Left ventricle myocardium superior (tissue), 1 donor: ENCODE measurements at places on chromosomes 7 and 10. TPM values are rescaled to one million over a fixed set of nuclear protein-coding genes. Genes with fewer than 3 reads are reported as not detected.

GRCh38 chr7:122748195-122748594 is 45.5 kb upstream of the RNF148 start:
- DNase-seq, result no peak

PAPOLB gene
- 0.05 TPM for total RNA-seq

GRCh38 chr7:134706468-134706867 is 59.8 kb downstream of the BPGM start:
- no peak for DNase-seq

MKRN1 gene
- total RNA-seq, result 118 TPM

ZNF853 gene
- 11.1 TPM for total RNA-seq

GRCh38 chr7:101169838-101170551 is 4.6 kb upstream of the VGF start:
- DNase-seq, result peak; percentile 79

DNA sequence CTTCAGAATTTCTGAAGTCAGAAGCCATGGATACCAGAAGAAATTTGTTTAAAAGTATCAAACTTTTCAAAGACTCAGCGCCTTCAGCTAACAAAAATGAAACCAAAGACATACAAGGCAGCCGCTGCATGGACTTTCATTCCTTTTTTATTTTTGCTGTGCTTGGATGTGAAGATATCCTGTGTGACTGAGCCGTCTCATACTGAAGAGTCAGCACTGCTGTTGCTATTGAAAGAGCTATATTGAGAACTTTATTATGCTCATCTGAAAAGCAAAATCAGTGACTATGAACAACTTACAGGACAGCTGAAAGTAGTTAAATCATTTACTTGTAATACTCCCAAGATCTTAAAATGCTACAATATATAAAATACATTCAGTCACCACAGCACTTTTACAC is 809.2 kb downstream of the NXPH1 start:
- no peak for DNase-seq

FZD8 gene
- 8.2 TPM for total RNA-seq

GRCh38 chr7:116840256-116840655 is 22.1 kb upstream of the CAPZA2 start:
- DNase-seq, result no peak

GRCh38 chr7:36652431-36652830 is 71.9 kb downstream of the AOAH start:
- no peak for DNase-seq

DNA sequence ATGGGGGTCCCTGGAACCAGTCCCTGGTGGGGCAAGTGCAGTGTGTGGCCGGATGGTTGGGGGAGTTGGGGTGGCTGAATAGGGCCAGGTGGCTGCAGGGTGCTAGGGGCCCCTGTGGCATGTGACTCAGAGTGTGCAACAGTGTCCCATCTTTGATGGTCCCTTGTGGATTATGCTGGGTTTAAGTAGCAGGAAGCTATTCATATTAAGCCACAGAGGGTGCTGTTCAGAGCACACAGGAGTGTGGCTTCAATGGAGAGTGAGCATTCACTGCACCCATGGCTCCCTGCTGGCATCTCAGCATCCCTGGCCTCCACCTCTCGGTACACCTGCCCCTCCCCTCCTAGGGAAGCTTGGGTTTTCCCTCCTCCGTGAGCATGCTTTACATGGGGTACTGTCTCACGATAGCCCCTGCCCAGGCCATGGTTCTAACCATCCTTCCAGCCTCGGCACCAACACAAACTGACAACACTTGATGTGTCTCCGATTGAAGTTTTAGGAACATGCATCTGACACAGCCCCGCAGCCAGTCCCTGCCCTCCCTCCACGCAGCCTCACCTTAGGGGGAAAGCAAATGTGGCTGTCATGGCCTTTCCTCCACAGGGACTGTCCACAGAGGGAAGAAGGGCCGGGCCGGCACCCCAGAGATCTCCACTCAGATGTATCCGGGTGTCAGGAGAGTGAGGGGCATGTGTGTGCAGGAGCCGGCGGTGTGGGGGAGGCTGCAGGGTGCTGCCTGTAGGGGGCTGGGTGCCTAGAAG is 30.4 kb upstream of the PPIF start:
- DNase-seq, result peak; percentile 28

PRR15 gene
- total RNA-seq, result 0.35 TPM

DNA sequence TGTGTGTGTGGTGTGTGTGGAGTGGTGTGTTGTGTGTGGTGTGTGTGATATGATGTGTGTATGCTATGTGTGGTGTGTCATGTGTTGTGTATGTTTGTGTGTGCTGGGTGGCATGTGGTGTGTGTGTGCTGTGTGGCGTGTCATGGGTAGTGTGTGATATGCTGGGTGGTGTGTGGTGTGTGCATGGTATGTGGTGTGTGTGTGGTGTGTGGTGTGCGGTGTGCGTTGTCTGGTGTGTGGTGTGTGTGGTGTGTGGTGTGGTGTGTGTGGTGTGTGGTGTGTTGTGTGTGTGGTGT is 37.5 kb upstream of the DNAJB6 start:
- DNase-seq, result no peak

- peak; percentile 33 for DNase-seq
Observed at GRCh38 chr7:1693991-1694524, 24.0 kb downstream of the ELFN1 start.

- DNase-seq, result no peak
Observed at GRCh38 chr10:75103881-75104686, 7.4 kb upstream of the SAMD8 start.

DNA sequence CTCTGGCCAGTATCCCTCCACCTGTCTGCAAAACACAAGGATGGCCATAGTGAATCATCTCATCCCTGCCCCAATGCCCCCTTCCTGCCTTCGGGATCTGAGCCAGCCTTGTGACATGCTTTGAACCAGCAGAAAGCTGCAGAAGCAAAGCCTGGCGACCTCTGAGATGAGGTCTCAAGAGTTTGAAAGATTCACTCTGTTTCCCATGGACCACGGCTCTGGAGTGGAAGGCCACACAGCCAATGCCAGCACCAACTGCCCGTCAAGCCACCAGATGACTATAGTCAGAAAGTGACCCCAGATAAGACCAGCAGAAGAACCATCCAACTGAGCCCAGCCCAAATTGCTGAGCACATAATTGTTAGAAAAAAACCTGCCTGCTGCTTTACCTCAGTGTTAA is 193.9 kb upstream of the PPP2R2D start:
- no peak for DNase-seq

DNA sequence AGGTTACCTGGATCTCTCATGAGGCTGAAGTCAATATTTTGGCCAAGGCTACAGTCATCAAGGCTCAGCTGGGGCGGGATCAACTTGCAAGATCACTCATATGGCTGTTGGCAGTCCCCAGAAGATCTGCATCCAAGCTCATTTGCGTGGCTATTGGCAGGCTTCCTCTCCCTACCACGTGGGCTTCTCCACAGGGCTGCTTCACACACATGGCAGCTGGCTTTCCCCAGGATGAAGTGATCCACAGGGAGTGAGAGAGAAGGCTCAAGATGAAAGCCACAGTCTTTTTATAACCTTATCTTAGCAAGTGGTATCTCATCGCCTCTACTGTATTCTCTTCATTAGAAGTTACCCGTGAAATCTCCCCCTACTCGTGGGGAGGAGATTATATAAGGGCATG is 167.4 kb downstream of the TMEM26 start:
- DNase-seq, result no peak

DNA sequence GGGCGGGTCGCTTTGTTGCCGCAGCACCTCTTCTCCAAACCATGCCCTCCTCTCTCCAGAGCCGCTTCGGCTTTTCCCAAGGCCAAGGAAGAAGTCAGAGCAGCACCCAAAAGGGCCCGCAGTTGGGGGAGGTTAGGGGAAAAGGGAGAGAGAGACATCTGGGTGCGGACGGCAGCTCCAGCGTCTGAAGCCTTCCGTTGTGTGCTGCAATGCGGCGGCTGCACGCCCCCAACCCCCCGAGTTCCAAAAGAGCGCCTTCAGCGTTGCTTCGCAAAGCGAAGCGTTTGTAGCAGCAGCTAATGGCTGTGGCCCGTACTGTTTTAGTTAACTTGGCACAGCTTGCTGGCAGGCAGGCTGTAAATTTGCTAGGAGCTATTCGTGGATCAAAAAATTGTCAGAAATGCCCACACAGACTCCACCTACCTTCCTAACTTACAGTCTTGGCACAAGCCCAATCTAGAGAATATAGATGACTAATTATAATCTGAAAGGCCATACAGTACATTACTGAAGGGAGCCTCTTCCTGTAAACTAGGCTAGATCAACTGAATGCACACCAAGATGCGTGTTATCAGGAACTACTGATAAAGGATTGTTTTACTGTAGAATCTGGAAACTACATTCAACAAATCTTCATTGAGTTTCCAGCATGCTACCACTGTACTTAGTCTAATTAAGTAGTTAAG is 1.1 kb upstream of the KBTBD2 start:
- peak; percentile 65 for DNase-seq

- no peak for DNase-seq
Observed at GRCh38 chr10:129812398-129812797, 151.7 kb downstream of the EBF3 start.

RBP3 gene
- total RNA-seq, result not detected

OR2A42 gene
- not detected for total RNA-seq

- DNase-seq, result no peak
Observed at GRCh38 chr7:150721970-150722373, 5.6 kb downstream of the GIMAP1 start.

GRCh38 chr10:6020826-6021225 is 41.3 kb downstream of the IL2RA start:
- no peak for DNase-seq

GRCh38 chr7:156532016-156532602 is 108.5 kb upstream of the RNF32 start:
- DNase-seq, result no peak

TEX36 gene
- not detected for total RNA-seq

SEMA3C gene
- total RNA-seq, result 71.7 TPM

GRCh38 chr7:69193061-69193460 is 405.2 kb upstream of the AUTS2 start:
- no peak for DNase-seq

GRCh38 chr10:96259150-96259549 is 12.2 kb downstream of the BLNK start:
- DNase-seq, result no peak

DNA sequence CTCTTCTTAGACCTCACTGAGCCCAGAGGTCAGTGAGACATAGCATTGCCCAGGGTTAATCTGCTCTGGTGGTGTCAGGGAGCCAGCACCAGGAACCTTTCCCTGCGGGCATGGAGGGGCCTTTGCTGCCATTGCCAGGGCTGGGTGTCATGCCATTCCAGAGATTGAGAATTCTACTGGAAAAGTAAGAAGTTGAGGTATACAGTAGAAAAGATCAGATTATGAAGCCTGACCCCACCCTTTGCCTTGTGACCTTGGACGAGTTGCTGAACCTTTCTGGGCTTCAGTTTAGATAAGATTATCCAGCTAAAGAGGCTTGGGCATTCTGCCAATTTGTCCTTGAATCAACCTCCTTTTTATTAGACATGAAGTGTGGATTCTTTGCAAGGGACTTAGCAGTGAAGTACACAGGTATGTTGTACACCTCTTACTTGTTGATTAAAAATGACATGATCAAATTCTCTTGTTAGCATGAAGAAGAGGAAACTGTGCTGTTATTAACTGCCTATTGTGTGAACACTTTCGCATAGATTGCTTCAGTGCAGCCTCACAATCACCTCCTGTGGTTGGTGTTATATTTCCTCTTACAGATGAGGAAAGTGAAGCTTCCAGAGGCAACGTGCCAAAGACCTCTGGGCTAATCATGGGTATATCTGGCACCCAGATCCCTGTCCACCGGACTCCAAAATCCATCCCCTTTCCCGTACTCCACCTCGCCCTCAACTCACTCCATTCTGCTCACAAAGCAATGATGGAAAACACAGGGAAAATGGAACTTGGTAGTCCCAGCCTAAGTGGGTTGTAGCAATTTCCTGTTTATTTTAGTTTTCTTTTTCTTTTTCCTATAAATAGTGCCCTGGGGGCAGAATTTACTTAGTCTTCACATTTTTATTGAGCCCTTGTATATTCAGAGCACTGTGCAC is 151.3 kb downstream of the CAMK1D start:
- no peak for DNase-seq
